Brain pericyte (primary cell): ENCODE measurements at places on chromosomes 12 and 14.

- DNase-seq = no peak
Observed at GRCh38 chr12:119704065-119704747, 36.3 kb downstream of the PRKAB1 start.

- no peak for DNase-seq
Observed at GRCh38 chr12:93080452-93080851, 151.4 kb upstream of the EEA1 start.

GRCh38 chr14:42860371-42860770 is 1253.7 kb downstream of the LRFN5 start:
- DNase-seq = no peak

DNA sequence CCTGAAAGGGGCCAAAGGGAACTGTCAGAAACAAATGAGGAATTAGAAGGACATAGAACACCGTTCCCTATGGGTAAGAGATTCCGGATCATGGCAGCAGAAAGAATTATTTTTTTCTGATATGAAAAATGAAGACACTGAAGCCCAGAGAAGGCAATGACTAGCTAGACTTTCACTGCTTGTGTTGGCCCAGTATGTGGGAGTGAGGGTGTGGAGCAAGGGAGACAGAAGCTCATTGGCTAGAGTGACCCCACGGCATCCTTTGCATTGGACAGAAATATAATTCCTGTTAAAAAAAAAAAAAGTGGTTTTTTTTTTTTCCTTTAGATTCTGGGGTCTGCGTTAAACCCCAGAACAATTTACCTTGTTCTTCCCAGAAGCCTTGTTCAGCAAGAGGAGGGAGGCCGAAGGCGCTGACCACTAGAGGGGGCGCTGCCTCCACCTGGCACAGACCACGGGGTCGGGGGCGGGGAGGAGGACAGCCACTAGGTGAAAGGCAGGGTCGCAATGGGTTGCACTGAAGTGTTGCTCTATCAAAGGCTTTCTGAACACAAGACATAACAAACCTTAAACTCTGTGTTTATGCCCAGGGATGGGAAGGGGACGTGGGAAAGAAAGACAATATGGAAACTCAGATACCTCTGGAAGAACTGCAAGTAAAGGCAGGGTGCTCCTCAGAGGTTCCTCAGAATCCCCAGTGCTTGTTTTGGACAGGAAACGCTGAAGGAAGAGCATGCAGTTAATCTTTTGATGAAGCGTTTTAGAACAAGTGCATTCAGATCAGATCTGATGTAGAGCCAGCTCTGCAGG is 156.8 kb downstream of the KCNA5 start:
- DNase-seq = no peak

DNA sequence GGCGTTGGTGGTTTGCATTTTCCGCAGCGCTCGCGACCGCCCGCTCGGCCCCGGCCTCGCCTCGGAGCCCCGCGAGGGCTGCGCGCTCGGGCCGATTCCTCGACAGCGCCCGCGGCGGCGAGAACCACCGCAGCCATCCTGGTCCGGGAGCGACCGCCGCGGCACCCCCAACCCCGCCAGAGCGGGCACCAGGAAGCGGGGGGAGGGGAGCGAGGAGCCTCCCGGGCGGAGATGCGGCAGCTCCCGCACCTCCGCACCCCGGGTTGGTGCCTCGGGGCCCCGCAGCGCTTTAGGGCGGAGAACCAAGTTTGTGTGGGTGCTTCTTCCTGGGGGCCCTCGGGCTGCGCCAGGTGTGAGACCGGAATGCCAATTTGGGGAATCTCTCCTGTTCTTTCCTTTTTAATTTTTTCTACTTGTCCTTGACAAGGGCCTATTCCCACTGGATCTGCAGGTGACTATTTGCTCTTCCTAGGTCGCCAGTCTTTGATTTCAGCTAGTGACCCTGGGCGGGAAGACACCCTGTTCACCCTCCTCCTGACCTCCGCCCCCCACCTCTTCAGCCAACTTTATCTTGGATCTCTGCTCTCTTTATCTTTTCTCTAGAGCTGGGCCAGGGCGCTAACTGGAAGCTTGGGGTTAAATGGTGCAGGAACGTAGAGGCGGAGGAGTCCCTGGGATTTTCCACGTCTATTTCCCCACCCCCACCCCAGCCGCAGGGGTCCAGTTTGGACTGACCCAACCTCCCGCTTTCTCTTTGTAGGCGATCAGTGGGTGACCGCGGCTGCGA is at the start of gene SOCS2:
Gene SOCS2, plus strand, starts transcription at position 751 of the 787 bp plus-strand sequence. CDS start 223 bp downstream, outside the sequence.
- no peak for DNase-seq

DNA sequence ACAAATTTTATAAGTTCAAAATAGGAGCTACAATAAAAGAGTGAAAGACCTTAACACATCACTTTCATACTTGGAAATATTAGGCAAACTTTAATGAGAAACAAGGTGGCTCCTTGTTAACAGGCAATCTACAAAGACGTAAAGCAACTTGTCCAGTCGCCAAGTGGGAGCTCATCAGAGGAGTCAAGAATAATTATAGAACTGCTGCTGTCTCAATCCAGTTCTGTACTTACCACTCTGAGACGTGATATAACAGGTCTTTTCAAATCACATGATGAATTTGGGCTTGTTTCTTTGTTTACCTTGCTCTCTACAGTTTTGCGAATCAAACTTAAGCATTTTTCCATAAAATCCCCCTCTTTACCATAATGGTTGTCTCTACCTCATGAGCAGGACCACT is 3.6 kb downstream of the YBX3 start:
- DNase-seq = no peak
